ENCODE measurements at places on chromosomes 12 and 14.

GRCh38 chr12:94590428-94590827, 59.9 kb downstream of the TMCC3 start:
- no peak for DNase-seq

- no peak for DNase-seq
Measured at GRCh38 chr12:47832263-47832933, 12.7 kb upstream of the HDAC7 start.

- DNase-seq = no peak
Measured at GRCh38 chr12:72313806-72314205, 41.6 kb downstream of the TRHDE start.

- no peak for DNase-seq
Measured at GRCh38 chr14:94045563-94046345, 19.6 kb downstream of the OTUB2 start.

GRCh38 chr12:65308601-65309071, 30.2 kb downstream of the MSRB3 start:
- DNase-seq = peak; percentile 71

DNA sequence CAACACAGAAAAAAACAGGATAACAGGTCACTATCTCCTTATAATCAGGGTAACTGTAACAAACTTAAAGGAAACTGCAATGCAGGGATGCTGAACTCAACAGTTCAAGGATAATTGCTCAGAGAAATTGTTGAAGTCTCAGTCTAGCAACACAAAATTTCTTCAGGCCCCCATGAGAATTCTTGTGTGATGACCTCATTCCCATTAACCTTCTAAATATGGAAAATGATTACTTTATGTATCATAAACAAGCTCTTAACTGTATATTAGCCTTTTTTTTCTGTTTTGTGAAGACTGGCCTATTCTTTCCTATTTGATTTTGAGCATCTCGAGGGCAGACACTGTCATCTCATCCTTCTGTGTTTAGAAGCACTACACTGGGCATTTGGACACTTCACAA, 47.1 kb downstream of the IGF1 start:
- no peak for DNase-seq

GRCh38 chr14:36424478-36425102, 95.4 kb downstream of the NKX2-1 start:
- no peak for DNase-seq

GRCh38 chr14:75307700-75308379, 29.2 kb downstream of the FOS start:
- DNase-seq = no peak

DNA sequence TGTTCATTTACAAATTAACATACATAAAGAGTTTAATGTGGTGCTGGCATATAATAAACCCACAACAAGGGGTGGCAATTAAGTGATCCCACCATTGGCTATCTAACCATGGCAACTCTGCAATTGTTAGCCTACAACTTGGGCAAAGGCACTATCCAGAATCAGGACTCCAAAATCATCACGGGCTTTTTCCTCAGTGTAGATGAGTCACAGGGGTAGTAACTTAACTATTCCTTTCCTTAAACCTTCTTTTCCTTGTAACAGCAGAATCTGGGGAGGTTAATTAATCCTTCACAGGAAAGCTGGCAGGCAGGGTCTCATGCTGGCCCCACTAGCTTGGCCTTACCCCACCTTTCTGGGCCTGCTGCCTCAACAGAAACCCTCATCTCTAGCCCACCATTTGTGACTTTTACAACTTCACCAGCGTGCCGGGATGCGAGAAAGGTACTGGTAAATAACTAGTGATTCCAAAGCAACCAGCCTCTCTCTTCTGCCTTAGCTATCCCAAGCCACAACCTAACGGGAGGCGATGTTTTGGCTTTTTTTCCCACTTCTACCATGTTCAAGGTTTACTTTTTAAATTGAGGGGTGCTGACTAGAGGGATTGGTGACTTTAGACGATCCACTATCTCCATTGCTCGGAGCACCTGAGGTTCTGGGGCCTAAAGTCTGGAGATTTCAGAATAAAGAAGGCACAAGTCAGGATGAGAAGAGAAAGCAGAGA, 744 bp downstream of the ATP5MC2 start:
- no peak for DNase-seq

GRCh38 chr12:109840305-109841074, 7.3 kb upstream of the TRPV4 start:
- no peak for DNase-seq

DNA sequence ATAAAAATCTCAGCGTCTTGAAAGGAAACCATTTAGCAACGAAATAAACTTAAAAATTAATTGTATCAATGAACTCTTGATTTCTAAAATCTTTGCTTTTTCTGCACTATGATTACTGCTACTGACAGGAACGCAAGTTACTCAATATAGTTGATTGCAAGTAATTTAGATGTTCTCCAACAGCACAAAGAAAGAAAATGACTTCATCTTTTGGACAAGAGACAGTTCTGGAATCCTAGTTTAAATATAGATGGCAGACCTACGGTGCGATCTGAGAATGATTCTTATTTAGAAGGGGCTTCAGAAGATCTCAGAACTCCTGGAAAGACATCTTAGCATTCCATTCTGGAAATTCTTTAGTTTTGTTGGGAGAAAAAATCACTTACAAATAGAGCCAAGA, 1.4 kb upstream of the SUDS3 start:
- no peak for DNase-seq

- DNase-seq = no peak
Measured at GRCh38 chr12:128664501-128664900, 159.3 kb downstream of the SLC15A4 start.

DNA sequence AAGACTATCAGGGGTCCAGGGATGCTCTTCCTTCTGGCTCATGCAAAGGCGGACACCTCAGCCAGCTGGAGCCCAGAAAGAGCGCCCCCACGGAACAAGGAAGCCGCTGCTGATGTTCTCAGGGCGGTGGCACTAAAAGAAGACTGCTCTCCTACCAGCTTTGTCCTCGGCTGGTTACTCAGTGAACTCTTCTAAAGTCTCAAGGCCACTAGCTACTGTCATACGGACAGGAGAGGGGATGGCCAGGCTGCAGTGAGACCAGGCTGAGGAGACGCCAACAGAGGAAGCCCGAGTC, 59.6 kb downstream of the CCDC88C start:
- no peak for DNase-seq

GRCh38 chr14:35248476-35248788, 43.8 kb upstream of the PSMA6 start:
- DNase-seq = no peak

- no peak for DNase-seq
Measured at GRCh38 chr14:94886931-94887330, 117.0 kb upstream of the GSC start.

DNA sequence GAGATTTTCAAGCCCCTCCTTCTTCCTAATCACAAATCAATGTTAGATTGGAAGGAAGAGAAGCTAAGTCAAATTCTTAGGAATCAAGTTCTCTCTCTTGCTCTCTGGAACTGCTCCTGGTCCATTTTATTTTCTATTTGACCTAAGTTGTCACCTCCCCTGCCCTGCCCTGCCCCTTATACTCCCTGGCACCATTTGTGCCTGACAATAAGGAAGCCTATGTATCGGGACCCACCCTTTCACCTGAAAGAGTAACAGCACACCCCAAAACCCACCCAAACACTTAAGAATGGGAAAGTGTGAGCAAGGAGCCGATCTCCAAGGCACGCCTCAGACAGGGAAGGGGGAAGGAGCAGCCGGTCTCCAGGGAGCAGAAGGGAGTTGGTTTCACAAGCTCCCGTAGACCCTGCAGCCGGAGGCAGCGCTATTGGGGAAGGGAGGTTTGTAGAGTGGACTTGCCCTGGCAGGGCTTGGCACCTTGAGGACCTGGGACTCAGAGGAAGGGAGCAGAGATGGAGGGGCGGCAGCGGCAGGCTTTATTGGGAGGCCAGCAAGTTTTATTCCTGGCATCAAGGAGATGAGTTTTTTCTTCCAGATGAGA, 1.6 kb downstream of the LRRC74A start:
- DNase-seq = no peak

DNA sequence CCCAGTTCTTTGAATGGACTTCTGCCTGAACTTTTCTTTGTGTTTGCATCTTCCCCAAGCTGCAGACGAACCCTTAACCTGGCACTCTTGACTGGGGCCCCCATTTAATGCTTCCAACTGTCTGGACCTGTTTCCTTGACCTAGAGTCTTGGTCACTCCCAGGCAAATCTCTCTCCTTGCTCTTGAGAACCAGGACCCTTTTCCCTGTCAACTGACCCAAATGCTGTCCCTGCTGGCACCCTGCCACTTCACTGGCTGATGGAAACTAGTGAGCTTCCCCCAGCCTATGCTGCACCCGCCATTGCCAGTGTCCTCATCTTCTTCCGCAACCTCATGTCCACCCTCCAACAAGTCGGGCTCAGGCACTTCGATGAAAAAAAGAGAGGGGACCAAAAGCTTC, 79.5 kb downstream of the PRIMA1 start:
- no peak for DNase-seq

GRCh38 chr12:125070112-125070511, 4.9 kb downstream of the AACS start:
- DNase-seq = no peak

DNA sequence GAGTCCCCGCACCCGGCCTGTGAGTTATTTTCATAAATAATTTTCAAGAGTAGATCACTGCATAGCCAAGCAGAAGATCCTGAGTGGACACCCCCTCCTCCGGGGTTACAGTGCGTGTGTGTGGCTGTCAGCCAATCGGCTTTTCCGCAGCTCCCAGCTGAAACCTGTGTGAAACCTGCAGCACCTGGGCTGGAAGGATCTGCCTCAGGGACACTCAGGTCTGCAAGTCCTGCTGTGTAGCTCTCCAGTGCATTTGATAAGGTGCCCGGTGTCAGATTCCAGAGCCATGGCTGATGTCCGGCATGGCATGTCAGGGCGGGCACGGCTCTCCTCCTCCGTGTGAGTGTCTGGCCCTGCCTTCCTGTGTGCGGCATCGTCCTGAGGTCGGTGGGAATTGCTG, 124.8 kb downstream of the GLT1D1 start:
- DNase-seq = no peak

GRCh38 chr12:6451348-6452244, at the start of gene TAPBPL:
TAPBPL (plus strand) TSS chr12:6452042; CDS start chr12:6452249, 207 bp downstream.
- peak; percentile 69 for DNase-seq

DNA sequence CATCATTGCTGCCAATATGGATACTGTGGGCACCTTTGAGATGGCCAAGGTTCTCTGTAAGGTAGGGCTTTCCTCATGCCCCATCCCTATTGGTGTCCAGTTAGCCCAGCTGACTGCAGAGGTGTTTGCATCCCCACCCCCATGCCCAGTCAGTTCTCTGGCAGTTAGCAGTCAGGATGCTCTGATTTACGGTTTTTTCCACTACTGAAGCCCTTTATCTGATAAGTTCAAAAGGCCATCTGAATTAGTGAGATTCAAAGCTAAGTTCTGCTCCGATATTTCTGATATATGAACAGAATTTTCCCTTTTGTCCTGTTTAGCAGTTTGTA, 773 bp downstream of the GMPR2 start:
- DNase-seq = no peak

DNA sequence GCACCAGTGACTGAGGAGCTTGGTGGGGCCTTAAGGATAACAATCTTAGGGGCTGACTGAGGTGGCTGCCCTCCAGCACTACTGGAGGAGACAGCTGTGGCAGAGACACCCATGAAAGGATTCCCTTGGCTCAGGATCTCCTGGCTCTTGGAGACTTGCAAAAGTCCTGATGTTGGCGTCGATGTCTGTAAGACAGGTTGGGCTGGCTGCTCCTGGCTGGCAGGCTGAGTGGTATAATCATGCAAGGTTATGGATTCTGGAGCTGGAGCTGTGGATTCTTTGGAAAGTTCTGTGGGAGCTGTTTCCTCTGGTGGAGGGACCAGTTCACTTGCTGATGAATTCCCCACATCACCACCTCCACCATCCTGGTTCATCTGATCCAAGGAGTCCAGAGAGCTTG, 24.8 kb downstream of the CHD8 start:
- no peak for DNase-seq

- DNase-seq = no peak
Measured at GRCh38 chr12:97572220-97572619, 109.6 kb downstream of the RMST start.

GRCh38 chr12:104480826-104481440, 24.2 kb downstream of the CHST11 start:
- no peak for DNase-seq

- no peak for DNase-seq
Measured at GRCh38 chr14:23362200-23362599, 2.8 kb downstream of the EFS start.

Data from GM04504 (cell line).